Large intestine (tissue), 12 donors: ENCODE measurements at places on chromosomes 7 and 10. TPM values are rescaled to one million over a fixed set of nuclear protein-coding genes. Genes with fewer than 3 reads are reported as not detected.

DNAJB12 gene
- 35.3 TPM for polyA plus RNA-seq

GRCh38 chr7:423312-424260, 96.1 kb downstream of the PDGFA start:
- no peak for DNase-seq

GRCh38 chr10:34323192-34323591, 491.9 kb downstream of the PARD3 start:
- DNase-seq = no peak

NUTM2A gene
- polyA plus RNA-seq = 1.3 TPM

DNA sequence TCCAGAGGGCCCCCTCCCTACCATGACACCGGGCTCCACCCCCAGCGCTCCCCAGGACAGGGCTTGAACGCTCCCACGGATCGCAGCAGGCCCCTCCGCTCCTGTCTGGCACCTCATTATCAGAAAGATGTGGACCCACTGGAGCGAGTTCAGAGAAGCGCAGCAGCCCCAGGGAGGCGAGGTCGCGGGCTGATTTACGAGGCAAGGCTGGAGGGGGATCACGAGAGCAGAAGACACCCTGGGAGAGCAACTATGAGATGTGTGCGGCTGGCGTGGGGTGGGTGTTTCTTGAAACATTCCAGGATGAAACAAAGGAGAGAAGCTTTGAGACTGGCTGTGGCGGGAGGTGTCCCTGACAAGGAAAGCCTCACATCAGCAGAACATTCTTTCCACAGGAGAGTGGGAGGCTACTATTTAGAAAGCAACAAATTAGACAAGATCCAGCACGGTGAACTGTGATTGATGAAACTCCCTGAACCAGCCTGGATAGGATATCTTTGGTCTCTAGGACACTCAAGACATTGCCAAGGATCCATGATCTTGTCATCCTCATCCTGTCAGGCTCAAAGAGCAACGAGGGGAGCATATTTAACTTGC, 66.0 kb downstream of the JCAD start:
- no peak for DNase-seq

PVRIG gene
- polyA plus RNA-seq = 1.5 TPM

LRRD1 gene
- polyA plus RNA-seq = 0.19 TPM

DNA sequence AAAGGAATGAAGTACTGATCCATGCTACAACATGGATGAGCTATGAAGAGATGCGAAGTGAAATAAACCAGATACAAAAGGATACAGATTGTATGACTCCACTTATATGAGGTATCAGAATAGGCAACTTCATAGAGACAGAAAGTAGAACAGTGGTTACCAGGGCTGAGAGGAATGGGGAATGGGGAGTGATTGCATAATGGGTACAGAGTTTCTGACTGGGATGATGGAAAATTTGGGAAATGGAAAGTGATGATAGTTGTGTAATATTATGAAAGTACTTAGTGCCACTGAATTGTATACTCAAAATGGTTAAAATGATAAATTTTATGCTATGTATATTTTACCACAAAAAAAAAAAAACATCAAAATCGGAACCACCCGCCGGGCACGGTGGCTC, 3.9 kb downstream of the ATXN7L1 start:
- DNase-seq = no peak

DNA sequence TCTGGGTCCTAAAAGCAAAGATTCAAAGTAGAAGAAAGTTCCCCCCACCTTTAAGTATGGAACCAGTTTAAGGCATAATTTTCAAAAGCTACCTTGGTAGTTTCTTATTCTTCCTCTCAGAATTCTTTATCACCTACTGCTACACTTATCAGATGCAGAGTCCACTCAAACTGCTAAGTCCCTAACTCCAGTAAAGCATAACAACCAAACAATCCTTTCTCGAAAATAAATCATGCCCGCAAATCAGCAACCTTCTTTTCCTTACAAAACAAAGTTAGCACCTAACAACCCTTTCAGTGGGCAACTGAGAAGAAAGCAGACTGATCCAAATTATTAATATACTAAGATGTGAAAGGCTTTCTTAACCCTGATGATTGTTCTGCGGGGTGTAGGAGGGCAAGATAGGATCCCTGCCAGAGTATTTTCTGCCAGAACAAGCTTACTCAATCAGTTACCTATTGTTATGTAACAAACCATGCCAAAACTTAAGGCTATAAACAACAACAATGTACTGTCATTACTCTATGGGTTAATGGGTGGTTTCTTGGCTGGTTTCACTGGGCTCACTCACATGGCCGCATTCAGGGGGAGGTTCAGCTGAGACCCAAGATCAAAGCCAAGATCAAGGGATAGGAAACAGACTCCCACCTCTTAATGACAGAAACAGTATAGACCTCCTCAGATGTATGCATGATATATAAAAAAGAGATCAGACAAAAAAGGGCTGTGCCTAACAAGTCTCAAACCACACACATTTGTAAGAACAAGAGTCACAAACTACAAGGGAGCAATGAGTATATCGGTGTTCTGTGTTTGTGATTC, 42.0 kb downstream of the CCDC6 start:
- DNase-seq = no peak

NPM3 gene
- polyA plus RNA-seq = 45.2 TPM

EXOSC1 gene
- 39.1 TPM for polyA plus RNA-seq

GRCh38 chr7:104922182-104923009, 91.6 kb upstream of the KMT2E start:
- peak; percentile 77 for DNase-seq

ABCB4 gene
- 1.0 TPM for polyA plus RNA-seq

STEAP1B gene
- 1.5 TPM for polyA plus RNA-seq

PNLIP gene
- polyA plus RNA-seq = 0.12 TPM

CYP3A4 gene
- polyA plus RNA-seq = 14.3 TPM

CALCR gene
- 0.34 TPM for polyA plus RNA-seq

TMEM229A gene
- 3.7 TPM for polyA plus RNA-seq

DNA sequence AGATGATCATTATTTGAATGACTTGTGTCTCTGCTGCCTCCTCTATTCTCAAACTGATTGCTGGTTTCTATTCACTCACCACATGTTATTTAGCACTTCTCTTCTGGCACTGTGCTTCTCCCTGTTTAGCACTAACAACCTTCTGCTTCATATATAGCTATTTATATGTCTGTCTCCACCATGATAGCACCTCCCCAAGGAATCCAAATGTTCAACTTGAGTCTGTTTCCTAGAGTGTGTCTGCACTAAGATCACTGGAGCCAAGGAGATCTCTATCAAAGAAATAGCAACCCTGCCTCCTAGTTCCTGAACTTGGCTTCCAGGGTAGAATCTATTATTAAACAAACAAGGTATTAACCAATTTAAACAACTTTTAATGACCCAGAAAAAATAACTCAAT, 104.5 kb downstream of the CYP26A1 start:
- no peak for DNase-seq

GRCh38 chr7:28346676-28347363, 65.5 kb upstream of the CREB5 start:
- no peak for DNase-seq

PRLHR gene
- 1.1 TPM for polyA plus RNA-seq

GRCh38 chr7:2612445-2613097, 19.2 kb upstream of the TTYH3 start:
- no peak for DNase-seq

DNA sequence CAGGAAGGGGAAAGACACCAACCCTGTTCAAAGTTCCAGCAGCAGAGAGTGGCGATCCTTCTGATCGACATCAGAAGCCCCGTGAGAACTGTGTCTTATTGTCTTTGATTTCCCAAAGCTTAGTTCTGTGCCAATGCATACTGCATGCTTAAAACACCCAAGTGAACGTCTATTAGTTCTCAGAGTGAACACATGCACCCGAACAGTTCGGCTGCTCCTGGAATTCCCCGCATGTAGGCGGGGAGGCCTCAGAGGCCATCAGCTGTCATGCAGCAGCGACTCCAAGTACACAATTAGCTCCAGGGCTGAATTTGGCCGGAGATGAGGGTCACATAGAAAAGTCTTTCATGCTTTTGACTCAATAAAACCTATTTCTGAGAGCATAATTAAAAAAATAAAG, 276.9 kb downstream of the ZMYND11 start:
- no peak for DNase-seq

COL17A1 gene
- polyA plus RNA-seq = 8.8 TPM

GPR146 gene
- 4.0 TPM for polyA plus RNA-seq

GRCh38 chr10:124648738-124649137, 95.4 kb downstream of the FAM53B start:
- peak; percentile 71 for DNase-seq

SEC61G gene
- 198 TPM for polyA plus RNA-seq

FXYD4 gene
- not detected for polyA plus RNA-seq

- DNase-seq = no peak
Measured at GRCh38 chr10:27514243-27514642, 10.1 kb downstream of the RAB18 start.

- DNase-seq = no peak
Measured at GRCh38 chr10:25392132-25392531, 217.3 kb downstream of the GPR158 start.
